ENCODE measurements at places on chromosomes 4 and X. TPM values are rescaled to one million over a fixed set of nuclear protein-coding genes. Genes with fewer than 3 reads are reported as not detected.
A peak's percentile ranks its signal among the peaks of the same experiment; 100 is the strongest.

- DNase-seq = no peak
Observed at GRCh38 chr4:84032372-84032771, 466.7 kb downstream of the NKX6-1 start.

GRCh38 chr4:142281999-142282398 is 564.1 kb downstream of the INPP4B start:
- no peak for DNase-seq

- DNase-seq = no peak
Observed at GRCh38 chr4:140989944-140990343, 143.3 kb downstream of the RNF150 start.

GRCh38 chrX:124257924-124258702 is 74.3 kb upstream of the TEX13D start:
- DNase-seq = no peak

GRCh38 chr4:4327652-4328121 is 37.6 kb downstream of the ZBTB49 start:
- peak; percentile 47 for DNase-seq

- DNase-seq = peak; percentile 13
Observed at GRCh38 chr4:11428899-11429698, 405 bp upstream of the HS3ST1 start.

DNA sequence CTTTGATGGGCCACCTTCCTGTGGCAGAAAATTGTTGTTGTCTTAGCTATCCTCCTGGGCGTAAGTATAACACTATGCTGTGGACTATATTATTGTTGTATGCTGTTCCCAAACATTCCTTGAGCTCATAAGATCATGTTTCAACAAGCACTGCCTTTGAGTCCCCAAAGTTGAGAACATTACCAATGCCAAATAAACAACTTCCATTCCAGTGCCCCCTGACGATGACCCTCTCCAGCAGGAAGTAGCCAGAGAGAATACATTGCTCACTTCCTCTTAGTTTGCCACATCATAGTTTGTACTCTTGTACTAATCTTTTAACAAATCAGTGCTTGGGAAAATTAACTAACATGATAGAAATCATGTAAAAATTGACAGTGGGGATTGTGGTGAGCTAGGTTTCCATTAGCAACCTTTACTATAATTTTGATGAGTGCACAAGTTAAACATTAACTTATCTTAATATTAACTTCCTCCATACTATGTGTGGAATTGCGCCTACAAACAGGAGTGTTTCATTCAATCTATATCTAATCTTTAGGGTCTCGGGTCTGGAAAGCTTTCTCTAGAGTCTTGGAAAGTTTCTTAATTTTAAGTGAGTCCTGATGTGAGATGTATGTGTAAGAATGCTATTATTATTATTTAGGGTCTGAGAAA is 20.3 kb upstream of the DHX15 start:
- DNase-seq = no peak

- DNase-seq = peak; percentile 23
Observed at GRCh38 chr4:176906709-176907108, 114.0 kb upstream of the VEGFC start.

GRCh38 chr4:166335256-166335938 is 462.4 kb downstream of the TLL1 start:
- DNase-seq = no peak

- peak; percentile 79 for DNase-seq
Observed at GRCh38 chr4:153142700-153143438, 61.4 kb upstream of the TRIM2 start.

DNA sequence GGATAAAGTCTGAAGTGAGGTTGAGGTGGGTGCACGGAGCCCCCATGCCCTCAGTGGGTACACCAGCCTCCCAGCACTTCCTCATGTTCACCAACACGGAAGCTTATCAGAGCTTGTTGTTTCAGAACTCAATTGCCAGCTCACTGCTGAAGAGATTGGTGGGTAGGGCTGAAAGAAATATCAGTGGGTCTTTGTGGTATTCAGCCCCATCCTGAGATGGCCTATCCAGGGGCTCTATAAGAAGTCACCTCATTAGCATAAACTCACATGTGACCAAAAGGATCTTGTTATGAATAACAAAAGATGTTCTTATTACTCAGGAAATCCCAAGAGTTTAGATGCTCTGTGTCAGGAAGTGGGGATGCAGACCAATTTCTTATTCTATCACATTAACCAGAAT is 177.3 kb downstream of the ARHGAP10 start:
- no peak for DNase-seq

- peak; percentile 46 for DNase-seq
Observed at GRCh38 chr4:6727081-6727942, 11.3 kb downstream of the BLOC1S4 start.

DNA sequence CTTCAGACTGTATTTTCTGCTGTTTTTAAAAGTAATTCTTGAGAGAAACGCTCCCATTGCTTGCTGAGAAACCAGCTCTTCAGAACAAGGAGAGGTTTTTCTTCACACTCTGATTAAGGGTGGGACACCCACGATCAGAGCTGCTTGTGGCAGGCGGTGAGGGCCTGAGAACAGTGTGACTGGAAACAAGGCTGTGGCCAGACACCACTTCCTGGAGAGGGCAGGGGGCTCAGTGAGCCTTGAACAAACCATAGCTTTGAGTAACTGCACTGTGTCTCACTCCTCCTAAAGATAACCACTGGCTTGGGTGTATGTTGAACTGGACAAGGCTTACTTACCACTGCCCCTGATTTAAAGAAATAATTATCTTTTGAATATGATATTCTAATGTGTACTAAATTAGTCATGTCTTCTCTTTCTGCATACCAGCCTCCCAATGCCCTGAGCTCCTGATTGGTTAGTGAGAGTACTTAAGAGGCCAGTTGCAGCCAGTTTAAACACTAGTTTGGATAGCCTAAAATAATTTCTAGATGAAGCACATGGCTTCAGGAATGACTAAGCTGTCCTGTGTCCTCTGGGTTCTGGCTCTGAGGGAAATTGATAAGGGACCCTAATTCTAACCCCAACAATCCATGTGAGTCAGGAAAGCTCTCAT is 3.7 kb upstream of the GPR82 start:
- no peak for DNase-seq

GRCh38 chr4:106481801-106482200 is 113.2 kb upstream of the GIMD1 start:
- DNase-seq = no peak

GRCh38 chr4:20318001-20318908 is 66.5 kb downstream of the SLIT2 start:
- DNase-seq = no peak

DNA sequence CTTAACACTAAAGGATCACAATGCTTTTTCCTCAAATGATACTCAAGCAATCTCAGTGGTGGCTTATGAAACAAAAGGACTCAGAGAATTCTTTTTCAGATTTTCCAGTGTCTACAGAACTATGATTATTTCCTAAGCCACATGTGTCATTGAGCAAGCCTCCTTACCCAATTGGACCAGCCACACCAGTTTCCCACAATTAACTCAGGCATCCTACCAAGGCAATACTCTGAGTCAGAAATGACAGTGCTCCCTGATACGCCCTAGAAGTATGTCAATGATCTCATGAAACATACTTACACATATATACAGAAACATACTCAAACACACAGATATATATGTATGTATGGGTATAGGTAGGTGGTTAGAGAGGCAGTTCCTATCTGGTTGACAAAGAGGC is 4.8 kb downstream of the ADAMTS3 start:
- DNase-seq = peak; percentile 17

GRCh38 chr4:38023347-38024205 is 63.4 kb downstream of the PTTG2 start:
- peak; percentile 73 for DNase-seq

DNA sequence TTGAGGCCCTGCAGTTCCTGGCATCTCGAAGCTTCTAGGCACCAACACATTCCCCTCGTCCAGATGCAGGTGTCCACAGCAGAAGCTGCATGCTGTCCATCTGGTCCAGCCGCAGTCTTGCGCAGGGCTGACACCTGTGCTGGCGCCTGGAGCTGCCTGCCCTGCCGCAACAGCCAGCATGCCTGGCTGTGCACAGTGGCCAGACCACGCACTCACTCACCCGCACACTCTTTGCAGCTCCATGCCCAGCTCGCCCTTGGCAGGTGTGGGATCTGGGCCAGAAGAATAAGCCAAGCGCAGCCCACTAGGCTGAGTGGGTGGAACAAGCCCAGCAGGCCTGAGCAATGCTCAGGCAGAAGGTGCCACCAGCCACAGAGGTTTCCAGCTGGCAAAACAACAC is 125.6 kb downstream of the PARM1 start:
- DNase-seq = no peak

HAUS7 gene
- total RNA-seq = 16.8 TPM

FAM236C gene
- not detected for total RNA-seq

RPA4 gene
- 0.43 TPM for total RNA-seq

NKX1-1 gene
- not detected for total RNA-seq

STX18 gene
- total RNA-seq = 24.2 TPM

ARHGAP24 gene
- total RNA-seq = 56.6 TPM

CCSER1 gene
- not detected for total RNA-seq
